CD4-positive, alpha-beta T cell treated with Interleukin-17A for 1 hour (primary cell): ENCODE measurements at places on chromosomes 6 and 20.

DNA sequence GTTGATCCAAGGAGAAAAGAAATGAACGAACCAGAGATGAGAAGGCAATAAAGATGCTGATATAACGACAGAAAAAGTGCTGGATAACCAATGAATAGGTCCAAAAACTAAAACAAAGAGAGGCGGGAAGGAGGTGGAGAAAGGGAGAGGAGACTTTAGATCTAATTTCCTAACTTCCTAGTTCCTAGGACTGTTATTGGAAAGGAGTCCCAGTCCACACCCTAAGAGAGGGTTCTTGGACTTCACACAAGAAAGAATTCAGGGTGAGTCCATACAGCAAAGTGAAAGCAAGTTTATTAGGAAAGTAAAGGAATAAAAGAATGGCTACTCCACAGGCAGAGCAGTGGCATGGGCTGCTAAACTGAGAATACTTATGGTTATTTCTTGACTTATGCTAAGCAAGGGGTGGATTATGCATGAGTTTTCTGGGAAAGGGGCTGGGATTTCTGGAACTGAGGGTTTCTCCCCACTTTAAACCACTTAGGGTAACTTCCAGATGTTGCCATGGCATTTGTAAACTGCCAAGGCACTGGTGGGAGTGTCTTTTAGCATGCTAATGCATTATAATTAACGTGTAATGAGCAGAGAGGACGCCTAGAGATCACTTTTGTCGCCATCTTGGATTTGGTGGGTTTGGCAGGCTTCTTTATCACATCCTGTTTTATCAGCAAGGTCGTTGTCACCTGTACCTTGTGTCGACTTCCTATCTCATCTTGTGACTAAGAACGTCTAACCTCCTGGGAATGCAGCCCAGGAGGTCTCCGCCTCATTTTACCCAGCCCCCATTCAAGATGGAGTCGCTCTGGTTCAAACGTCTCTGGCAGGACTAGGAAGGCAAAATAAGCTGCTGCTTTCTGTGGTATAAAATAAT, 60.9 kb upstream of the RBM24 start:
- DNase-seq, result no peak

- DNase-seq, result no peak
Measured at GRCh38 chr6:19929312-19929711, 92.1 kb downstream of the ID4 start.

GRCh38 chr6:111565326-111566221, 40.1 kb downstream of the TRAF3IP2 start:
- DNase-seq, result peak; percentile 10

- no peak for DNase-seq
Measured at GRCh38 chr6:133128191-133128590, 113.0 kb upstream of the EYA4 start.

DNA sequence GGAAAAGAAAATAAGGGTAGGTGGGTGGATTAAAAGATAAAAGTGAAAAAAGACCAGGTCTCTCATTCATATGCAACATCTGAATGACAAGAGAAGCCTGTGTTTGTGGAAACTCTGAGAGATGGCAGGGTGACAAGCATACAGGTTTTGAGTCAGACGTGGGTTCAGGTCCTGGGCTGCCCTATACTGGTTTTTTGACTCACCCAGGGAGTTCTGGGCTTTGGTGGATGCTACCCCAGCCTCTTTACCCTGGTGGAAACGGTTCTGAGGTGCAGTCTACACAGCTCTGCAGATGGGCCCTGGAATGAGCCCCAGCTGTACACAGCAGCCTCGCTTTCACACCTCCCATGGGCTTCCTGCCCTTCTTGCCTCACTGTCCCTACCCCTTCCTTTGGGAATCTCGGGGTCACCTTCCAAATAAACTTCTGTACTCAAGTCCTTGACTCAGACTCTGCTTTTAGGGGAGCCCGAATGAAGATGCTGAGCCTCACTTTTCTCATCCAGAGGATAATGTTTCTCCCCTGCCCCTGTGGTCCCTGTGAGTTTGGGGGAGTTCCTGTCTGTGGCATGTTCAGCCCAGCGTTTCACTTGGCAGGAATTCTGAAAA, 77.7 kb upstream of the CLDN20 start:
- no peak for DNase-seq

DNA sequence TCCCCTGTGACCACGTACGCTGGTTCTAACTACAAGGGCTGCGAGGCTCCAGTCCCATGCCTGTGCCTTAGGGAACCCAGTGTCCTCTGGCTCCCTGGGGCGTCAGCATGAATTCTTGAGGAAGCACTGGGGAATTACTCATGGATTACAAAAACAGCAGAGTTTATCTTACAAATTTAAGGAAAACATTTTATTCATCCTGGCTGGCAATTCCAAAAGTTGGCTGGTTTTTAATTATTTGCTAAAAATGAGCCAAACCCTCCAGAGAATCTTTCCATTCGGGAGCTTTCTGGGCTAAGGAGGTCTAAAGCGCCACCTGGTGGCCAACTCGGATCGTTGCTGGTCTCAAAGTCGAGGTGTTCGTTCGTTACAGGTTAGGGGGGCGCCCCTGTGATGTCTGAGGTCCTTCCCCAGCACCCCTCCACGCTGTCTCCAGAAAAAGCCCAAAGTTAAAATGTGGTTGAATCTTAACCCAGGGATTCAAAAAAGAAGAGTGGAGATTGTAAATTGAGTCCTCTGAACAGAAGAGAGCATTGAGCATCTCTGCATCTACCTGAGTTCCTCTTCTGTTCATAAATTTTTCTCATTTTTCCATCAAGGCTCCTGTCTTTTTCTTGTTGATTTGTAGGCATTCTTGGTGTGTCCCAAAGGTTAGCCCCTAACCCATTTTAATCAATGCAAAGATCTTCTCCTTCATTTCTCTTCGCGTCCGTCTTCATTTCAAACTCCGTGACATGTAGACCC, 99.4 kb downstream of the BFSP1 start:
- peak; percentile 33 for DNase-seq
